ENCODE measurements at places on chromosomes 16 and 17.
A peak's percentile ranks its signal among the peaks of the same experiment; 100 is the strongest.

DNA sequence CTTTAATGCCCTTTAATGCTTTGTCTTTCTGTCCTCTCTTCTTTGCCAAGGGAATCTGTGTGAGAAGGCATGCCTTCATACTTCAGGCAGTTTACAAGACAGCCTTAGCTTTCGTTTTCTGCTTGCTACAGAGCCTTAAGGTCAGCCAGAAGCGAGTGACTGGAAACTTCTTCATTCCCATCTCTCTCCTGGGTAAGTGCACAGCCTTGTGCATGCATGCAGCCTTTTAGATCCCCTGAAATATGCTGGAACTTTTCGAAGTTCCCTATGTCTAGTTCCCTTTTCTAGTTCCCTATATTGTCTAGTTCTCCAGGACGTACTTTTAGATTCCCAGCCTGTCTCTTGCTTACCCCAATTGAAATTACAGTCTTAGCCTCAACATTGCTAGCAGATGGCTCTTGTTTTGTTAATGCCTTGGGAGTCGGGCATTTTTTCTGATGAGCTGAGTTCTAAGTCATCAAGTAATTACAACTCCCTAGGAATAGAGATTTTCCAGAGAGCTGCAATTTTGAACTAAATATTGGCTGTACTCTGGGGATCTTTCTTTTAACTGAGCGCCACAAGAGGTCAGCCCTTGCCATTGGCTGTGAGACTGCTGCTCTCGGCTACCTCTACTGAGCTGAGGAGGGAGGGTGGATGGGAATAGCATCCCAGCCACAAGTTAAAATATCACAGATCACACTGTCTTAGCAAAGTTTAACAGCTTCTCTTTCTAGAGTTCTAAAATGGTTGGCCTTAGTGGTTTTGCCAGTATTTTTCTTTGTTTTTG lies 22.7 kb upstream of the PPM1D start:
- peak; percentile 51 for DNase-seq

DNA sequence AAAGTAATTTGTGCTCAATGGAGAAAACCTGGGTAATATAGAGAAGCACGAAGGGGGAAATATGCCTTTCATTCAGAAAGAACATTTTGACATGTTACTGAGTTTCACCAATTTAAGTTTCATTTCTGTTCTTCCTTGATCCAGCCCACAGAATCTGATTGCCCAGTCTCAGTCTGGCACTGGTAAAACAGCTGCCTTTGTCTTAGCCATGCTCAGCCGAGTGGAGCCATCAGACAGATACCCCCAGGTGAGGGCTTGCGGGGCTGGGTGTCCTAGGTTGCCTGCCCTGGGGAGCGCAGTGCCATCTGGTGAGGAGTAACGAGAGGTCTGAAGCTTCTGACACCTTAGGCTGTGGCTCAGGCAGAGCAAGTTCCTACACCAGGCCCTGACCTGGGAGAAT lies 17.7 kb downstream of the DDX19A start:
- peak; percentile 42 for DNase-seq

GRCh38 chr17:77470800-77471733 lies 330.3 kb downstream of the SEC14L1 start:
- DNase-seq, result no peak

DNA sequence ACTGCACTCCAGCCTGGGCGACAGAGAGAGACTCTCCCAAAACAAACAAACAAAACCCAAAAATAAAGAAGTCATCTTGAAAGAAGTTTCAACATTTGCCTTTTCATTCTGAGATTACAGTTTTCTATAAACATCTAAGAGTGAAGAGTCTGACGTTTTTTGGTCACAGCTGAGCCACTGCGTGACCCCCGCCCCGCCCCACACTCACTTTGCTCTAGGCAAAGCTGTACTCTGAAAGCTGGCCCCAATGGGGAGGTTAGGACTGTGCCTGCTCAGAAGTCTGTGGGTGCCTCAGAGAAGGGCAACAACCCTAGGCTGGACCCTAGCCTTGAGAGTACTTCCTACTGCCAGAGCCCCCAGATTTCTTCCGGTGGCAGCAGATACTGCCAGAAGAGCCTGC lies 19.3 kb downstream of the CYB5D2 start:
- DNase-seq, result no peak

- DNase-seq, result no peak
Measured at GRCh38 chr17:65078441-65079160, 22.1 kb upstream of the GNA13 start.
